ENCODE measurements at places on chromosomes 3 and 15.

DNA sequence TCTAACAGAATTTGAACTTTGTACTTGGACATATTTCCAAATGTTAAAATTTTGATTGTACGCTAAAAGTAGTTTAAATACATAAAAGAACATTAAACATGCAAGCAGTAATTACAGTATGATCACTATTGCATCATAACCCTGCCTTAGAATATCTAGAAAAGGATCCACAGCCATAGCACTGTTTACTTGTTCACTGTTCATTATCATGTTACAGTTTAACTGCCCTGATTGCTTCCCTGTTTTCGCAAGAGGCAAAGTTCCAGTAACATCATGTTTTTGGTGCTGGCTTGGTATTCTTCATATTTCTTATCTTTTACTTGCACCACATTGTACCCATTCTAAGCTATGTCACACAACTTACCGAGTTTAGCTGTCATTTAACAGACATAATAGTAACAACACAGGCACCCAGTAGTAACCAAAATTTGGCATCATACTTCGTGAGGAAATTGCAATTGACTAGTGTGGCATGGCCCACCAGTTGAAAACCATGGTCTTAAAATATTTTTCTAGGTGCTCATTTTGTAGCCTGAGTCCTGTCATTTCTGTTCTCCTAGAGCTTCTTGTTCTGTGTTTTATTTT is 13.3 kb upstream of the TMEM87A start:
- no peak for DNase-seq

DNA sequence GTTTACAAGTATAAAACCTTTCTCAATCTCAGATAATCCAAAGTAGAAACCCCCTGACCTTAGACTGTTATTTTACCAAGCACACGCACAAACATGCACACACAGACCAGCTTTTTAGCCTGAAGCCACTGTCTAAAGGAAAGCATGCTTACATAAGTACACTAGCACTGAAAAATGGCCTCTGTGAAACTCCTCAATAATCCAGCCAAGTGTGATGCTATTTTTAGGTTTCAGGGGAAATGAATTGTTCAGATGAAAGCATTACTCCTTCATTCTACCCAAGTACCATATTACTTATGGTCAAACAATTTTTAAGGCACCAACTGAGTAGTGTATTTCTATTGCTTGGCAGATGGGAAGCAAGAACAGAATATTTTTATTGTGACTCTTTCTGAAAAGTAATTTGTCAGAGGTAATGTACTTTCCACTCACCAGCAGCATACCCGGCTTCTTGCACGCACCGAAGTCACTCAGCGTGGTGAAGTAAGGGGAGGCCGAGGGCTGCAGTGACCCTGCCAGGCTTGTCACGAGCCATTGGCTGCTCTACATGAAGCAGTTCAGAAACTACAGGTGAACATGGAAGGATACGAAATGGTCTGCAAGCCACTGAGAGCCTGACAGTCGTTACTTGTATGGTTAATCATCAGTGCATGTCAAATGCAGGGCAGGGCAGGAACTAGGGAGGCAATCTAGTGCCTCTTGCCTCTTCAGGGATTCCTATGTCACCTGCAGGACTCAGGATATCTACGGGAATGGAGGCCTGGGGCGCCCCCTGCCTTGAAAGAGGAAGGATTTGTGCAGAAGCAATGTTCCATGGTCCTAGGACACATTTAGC is 106.7 kb downstream of the GABRB3 start:
- no peak for DNase-seq

DNA sequence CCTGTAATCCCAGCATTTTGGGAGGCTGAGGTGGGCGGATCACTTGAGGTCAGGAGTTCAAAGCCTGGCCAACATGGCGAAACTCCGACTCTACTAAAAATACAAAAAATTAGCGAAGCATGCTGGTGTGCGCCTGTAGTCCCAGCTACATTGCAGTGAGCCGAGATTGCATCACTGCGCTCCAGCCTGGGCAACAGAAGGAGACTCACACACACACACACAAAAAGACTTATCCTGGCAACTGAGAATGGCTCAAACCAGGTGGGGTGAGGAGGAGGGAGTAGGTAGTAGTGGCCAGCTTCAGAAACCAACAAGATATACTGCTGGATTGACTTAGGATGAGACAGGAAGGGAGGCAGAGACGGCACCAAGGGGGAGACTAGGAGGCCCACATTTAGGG is 53.4 kb upstream of the APEH start:
- DNase-seq, result no peak

- no peak for DNase-seq
Measured at GRCh38 chr15:40048211-40048792, 9.3 kb upstream of the SRP14 start.

- DNase-seq, result no peak
Measured at GRCh38 chr15:66611257-66612053, 45.7 kb upstream of the LCTL start.

- no peak for DNase-seq
Measured at GRCh38 chr15:76341366-76342057, 4.9 kb downstream of the ISL2 start.
